Effector memory CD8-positive, alpha-beta T cell (primary cell): ENCODE measurements at places on chromosomes 7 and 10.

GRCh38 chr10:21972584-21972983 lies 30.9 kb downstream of the DNAJC1 start:
- no peak for DNase-seq

DNA sequence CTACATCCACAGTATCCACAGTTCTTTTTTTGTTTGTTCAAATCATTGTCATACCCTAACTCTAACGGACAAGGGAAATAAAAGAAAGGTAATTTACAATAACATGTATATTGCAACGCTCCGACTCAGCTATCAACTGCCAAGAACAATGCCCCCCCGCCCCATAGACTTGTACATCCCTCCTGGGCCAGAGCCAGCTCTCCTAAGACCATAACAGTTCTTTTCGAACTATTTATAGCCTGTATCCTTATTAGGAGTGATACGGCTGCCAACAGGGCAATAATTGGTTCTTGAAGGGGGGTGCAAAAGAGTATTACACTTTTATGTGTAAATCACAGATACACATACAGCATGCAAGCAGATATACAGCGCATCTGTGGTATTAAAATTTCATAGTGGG lies 495.7 kb downstream of the GALNT17 start:
- no peak for DNase-seq

DNA sequence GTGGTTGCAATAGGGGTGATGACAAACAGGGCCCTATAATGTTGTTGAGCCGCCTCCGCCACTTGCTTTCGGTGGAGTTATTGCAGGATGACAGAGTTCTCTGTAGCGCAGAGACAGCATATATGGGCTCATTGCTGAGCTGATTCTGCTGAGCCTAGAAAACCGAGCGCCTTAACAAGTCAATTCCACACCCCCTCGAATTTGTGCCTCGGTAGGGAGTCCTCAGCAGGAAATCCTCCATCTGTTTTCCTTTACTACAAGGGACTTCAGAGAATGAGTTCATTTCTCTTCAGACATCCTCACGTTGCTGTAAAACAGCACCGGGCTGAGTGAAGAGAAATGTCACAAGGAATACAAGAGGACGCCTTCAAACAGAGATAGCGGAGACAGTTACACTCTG lies 90.7 kb upstream of the KIAA1217 start:
- no peak for DNase-seq

DNA sequence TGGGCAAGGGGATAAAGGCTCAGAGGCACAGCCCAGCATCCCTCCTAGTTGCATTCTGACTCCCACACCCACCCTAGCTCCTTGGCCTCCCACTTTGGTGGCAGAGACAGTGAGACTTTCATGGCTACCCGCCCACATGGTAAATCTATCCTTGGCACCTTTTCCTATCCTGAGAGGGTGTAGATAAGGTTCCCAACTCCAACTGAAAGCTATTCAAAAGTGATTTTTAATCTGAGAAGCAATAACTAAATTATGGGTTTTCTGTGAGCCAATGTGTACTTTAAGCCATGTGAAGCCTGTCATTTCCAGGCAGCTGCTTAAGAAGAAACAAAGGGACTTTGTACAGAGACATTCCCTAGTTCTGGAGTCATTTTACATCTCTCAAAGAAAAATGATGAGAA lies 9.1 kb downstream of the LAMB1 start:
- no peak for DNase-seq

GRCh38 chr10:95837356-95837776 lies 70.4 kb upstream of the CC2D2B start:
- DNase-seq, result no peak

DNA sequence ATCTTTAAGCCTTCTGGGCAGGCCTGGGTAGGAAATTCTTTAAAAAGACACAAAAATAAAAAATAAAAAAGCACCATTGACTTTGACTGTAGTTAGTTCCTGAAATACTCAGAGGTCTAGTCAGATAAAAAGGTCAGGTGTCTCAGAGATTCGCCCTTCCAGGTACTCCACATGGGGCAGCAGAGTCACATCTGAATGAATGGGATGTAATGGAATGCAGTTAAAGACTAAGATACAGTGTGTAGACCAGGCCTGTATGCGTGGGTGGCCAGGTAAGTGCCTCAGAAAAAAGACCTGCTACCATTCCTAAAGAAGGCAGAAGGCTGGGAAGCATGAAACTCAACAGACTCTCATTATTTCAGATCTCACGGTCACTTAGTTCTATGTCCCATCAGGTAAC lies 68.6 kb upstream of the SEM1 start:
- no peak for DNase-seq

DNA sequence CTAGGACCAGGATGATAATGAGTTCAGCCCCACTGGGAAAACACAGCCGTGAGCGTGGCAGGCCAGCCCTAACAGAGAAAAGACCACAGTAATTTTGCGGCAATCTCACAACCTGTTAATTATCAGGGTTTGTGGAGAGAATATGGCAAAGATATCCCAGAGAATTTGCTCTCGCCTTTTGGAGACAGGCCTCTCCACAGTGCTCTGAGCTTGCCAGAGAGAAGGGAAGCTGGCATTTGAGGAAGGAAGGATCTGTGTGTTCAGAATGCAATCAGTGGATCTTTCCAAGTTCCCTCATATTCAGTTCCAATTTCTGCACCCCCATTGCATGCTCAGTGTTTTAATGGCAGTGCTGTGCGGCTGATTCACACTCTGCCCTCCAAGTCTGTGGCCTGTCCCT lies 60.2 kb downstream of the PLPP4 start:
- DNase-seq, result no peak

DNA sequence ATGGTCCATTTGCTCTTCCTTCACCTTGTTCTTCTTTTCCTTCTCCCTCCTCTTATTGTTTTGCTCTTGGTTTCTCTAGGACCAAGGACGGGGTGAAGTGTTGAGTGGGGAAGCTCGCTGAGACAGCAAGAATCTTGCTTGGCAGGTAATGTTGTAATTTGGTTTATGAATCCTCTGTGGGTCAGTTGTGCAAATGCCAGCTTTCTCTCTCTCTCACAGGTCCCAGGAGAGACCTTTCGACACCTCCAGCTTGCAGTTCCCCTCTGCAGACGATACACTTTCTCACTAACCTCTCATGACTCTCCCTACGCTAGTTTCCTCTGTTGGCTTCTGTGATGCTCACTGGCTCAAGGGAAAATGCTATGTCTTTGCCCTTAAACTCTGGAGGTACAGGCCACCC lies 77.0 kb downstream of the FRMD4A start:
- DNase-seq, result no peak

- DNase-seq, result peak; percentile 5
Observed at GRCh38 chr10:100377830-100378229, 30.8 kb downstream of the SCD start.

GRCh38 chr7:157152391-157152937 lies 13.7 kb downstream of the UBE3C start:
- no peak for DNase-seq

DNA sequence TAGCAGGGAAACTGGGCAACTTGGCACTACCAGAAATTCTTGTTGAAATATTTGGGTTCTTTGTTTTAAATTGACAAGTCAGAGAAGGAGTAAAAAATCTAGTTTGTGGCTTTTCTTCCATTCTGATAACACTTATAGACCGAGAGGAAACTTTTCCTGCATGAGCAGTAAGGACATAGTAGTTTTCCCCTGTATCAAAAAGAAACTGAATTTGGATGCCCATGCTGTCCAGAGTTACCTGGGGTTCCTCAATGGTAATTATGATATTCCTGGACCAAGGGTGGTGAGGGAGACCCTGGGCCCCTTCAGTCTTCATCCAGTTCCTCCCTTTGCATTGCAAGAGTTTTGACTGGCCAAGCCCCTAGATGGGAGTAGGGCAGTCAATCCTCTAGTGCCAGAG lies 19.9 kb upstream of the STEAP2 start:
- no peak for DNase-seq

DNA sequence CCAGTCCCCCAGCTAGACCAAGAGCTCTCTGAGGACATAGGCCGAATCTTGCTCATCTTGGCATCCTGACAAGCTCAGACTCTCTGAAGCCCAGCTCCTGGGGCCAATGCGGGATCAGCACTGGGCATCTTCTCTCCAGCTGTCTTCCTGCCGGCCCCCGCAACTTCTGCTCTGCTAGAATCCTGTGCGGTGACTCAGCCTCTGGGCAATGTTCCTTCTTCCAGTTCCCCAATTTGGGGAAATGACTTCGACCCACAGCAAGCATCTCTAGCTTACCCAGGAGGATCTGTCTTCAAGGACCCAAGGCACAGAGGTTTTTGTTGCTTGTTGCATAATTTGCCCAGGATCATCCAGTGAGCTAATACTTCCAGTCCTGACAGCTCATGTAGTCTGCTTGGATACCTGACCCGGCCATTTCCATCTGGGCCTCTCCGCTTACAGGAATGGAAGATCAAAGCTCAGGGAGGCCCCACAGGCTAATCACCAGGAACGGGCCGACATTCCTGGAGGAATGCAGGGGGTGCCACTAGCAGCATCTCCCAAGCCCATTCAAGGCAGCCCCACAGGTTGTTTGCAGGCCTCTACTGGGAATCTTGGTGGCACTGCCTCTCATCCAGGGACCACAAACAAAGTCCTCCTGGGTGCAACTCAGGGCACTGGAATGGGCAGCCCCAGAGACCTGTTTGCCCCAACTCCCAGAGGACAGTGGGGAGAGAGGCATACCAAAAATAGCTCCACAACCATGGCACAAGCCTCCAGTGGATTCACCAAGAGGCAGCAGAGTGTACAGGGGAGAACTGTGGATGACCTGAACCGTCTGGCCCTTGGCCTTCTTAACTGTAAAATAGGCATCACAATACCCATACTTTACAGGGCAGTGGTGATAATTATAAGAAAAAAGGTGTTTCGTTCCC lies 151.9 kb downstream of the NEURL1 start:
- DNase-seq, result no peak

DNA sequence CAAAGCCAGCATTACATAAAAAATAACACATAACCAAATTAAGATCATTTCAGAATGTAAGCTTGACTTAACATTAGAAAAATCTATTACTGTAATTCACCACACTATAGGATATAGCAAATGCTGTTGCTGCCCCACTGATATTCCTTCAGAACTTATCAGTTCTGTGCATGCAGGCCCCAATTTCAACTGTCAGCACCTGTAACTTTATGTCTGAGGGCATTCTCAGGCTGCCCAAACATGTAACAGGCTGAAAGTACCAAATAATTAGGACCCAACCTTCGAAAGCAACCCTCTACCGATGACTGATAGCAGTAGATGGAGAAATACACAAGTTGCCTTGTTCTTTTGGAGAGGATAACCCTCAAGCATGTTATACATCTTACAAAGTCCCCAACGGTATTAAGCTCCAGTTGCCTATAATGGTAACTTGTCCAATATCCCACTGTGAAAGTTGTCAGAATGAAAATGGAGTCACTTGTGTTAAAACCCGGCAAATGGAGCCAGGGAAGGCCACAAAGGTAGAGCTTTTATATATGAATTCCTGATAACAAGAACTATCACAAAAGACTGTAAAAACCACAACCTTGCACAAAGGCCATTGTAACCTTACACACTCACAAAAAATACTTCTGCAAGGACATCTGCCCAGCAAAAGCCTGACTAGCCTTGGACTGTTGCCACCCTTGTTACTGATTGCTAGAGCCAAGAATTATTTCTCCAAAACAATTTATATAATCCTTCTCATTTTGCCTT lies 66.9 kb upstream of the ZNF746 start:
- DNase-seq, result no peak

DNA sequence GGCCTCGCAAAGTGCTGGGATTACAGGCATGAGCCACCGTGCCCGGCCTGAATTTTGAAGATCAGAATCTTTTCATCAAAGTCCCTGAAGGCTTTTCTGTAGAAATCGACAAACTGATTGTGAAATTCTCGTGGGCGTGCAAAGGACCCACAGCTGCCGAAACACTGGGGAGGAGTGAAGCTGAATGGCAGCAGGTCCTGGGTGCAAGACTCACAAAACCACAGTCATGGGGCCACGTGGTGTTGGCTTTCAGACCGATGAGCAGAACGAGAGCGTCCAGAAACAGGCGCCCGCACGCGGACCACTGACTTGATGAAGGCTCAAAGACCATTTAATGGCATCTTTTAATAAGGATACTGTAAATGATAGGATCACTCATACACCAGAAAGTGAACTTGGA lies 24.7 kb upstream of the PRKAR1B start:
- no peak for DNase-seq

DNA sequence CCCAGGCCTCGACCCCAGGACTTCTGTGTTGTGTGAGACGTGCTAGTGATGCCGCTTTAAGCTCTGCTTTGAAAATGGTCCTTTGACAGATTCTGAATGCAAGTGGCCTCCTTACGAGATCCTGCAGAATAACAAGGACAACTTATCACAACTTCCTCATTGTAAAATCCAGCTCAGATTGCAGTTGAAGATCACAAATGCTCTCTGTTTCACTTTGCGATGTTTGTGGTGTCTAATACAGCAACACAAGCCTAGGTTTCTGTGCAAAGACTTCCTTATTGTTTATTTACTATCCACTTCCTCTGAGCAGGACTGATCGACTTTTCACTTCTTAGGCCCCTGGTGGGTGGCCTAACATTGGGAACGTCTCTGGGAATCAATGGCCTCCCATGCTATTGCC lies 31.7 kb upstream of the INSIG1 start:
- DNase-seq, result no peak

GRCh38 chr10:77421591-77421990 lies 216.0 kb downstream of the KCNMA1 start:
- DNase-seq, result no peak

- no peak for DNase-seq
Observed at GRCh38 chr7:3730276-3730675, 429.2 kb downstream of the SDK1 start.

- no peak for DNase-seq
Observed at GRCh38 chr7:24291271-24291670, 7.3 kb downstream of the NPY start.
